ENCODE measurements at places on chromosomes 5 and 9.

DNA sequence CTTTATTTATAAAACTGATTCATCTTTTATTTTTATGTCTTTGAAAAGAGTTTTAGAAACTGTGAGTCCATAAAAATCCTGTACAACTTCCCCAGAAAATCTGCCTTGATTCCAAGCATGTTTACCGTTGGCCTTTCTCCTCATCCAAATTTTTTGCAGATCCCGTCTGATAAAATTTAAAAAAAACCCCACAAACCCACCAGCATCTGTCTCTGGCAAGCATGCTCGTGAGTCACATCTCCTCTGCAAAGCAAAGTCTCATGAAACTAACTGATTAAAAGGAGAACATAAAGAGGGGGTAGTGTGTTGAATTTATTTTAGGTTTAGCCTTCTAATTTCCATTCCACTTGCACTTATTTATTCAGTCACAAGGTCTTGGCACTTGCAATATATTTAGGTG, 109.4 kb downstream of the MAT2B start:
- no peak for DNase-seq

DNA sequence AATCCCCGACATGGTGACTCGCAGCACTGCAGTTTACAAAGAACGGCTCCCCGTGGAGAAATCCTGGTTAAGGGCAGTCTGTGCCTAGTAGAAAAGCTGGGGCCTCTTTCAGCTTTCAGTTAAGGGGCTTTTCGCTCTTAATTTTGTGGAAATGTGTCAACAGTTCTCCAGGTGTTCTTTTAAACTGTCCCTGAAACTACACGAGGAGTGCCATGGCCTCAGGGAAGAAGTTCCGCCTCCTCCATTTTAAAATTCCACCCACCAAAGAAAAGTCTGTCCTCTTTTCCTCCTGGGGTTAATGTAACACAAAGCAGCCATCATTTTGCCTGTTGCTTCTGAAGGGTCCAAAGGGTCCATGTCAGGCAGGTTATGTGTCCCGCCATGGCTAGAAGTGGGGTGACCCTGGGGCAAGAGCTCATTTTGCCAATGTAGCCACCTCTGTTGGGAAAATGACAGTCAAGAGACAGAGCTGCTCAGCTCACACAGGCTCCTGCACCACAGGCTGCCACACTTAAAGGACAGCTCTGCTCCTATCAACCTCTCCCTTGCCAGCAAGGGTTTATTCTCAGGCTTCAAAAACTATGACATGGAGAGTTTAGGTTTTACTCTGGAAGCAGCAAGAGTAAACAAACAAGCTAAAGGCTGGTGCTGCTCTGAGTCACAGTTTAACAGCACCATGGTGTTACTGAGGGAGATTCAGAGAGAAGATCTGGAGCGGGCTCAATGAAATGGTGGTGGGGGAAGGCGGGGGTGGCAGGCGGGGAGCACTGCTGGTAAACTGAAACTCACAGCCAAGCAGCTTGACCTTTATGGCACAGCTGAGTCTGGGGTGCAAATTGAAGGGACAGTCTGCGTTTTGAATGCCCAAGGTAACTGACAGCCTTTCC, 3.2 kb downstream of the WHRN start:
- DNase-seq, result no peak

DNA sequence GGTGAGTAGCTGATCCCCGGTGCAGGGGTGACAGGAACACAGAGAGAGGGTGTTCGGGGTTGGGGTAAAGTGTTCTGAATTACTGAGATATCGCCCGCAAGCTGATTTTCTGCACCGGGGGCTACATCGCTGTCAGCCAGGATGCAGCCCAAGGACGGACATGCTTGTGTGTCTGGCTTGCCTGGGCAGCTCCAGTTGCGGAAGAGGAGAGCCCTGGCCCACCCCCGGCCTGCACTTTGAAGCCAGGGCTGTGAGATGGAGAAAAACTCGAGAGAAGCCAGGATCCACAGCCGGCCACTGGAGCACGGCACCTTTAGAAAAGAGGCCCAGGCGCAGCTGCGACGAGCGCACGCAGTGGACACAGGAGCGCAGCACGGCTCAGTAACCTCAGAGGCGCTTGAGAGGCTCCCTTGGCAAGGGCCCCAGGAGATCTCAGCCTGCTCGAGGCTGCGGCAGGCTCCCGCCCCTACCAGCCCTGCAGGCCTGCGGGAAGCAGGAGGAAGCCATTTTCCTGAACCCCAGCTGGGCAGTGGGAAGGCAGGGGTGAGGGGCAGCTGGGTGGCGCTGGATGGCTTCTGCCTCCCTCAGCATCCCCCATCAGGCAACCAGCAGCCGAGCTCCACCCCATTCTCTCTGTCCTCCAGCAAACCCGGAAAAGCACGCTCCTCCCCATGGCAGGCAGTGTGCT, 59.2 kb downstream of the C9orf50 start:
- no peak for DNase-seq

DNA sequence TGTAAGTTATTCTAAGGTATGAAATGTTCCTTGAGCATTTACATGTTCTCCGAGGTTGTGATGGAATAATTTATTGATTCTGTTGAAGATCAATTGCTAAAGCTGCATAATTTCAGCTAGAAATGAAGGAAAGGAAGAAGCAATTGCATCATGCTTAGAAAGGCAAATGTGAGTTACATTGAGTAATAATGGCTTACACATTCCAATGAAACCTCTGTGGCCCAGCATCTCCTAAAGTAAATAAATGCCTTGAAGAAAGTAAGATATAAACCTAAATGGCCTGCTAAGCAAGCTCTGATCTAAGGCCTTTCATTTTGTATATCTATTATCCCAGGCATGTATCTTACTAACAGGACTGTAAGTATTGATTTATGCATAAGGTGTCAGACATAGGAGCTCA, 677.3 kb upstream of the RGMB start:
- no peak for DNase-seq

DNA sequence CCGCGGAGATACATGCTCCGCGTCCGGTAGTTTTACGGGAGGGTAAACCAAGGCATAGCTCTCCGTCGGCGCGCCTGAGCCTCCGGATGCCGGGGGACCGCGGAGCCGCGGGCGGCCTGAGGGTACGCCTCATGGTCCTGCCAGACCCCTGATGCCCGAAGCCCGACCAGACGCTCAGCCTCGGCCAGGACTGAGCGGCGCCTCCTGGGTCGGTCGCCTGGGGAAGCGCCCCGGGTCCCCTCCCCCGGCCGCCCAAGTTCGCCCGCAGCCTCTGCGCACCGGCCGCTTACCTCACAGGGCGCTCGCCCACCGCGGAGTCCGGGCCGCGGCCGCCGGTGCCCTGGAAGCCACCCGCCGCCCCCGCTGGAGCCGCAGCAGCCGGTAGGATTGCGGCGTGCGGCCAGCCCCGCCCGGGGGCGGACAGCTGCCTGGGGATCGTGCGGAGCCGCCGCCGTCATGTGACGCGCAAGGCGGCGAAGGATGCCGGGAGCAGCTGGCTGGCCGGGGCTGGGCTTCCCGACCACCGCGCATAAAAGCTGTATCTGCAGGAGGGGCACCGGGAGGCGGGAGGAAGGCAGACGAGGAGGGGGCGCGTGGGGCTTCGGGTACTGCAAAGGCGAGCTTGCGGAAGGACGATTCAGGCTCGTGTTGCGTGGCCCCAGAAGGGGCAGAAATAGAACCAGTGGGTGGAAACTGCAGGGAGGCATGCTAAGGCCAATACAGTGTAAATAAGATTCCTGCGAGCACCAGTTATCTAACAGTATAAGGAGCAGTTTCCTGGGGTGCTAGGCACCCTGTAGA, at the start of gene FBXO10:
TSS of gene FBXO10 (minus strand) at position 460 of the 801 bp plus-strand sequence. CDS start 34,612 bp downstream, outside the sequence.
- no peak for DNase-seq

DNA sequence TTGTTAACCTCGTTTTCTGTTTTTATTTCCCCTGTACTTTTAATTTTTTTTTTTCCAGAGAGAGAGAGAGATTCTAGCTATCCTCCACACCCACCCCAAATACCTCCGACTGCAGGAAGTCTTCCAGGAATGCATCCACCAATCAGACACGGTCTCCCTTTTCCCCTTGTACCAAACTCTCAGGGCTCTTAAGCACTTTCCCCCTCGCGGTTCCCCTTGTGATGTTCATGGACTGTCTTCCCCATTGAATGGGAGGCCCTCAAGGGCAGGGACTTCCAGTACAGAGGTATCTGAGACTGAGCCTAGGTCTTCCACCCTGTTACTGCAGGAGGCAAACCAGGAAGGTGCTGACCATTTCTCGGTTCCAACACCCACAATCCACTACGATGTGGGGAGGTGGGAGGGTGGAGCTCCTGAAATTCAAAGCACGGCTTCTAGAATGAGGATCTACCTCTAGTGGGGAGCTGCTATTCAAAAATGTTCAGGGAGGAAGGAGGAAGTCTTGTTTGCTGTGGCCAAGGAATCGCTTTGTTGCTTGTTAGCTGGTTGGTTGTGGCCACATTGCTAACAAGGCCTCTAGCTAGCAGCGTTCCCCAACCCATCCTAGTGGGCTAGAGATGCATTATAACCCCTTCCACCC, 37.5 kb upstream of the PTGS1 start:
- DNase-seq, result peak; percentile 60

GRCh38 chr9:121566481-121567465, 67.1 kb upstream of the GGTA1 start:
- DNase-seq, result no peak

DNA sequence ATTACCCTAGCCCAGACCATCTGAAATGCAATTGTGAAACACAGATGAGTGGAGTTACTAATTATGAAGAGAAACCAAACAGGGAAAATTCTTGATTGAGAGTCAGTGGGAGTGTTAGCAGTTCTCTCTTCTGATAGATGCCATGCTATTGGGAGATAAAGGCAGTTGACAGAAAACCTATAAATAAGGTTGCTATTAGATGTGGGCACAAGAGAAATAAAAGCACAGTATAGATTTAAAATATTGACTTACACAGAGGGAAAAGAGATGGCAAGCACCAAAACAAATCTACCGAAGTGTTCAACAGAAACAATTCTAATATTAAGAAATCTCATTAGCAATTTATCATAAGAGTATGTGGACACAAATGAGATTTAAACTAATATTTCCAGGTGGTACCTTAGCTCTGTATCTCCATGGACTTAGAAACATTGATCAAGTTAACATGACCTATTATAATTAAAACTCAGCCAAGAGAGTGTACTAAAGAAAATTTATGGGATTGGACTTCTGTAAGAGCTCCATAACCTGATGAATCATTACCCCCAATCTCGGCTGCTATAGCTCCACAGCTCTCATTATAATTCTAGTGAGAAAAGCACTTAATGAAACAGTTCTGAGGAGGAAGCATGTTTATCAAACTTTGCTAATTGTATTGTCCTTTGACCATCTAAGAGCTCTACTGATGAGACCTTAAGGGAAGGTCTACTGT, 665.0 kb upstream of the RIOK2 start:
- DNase-seq, result no peak

DNA sequence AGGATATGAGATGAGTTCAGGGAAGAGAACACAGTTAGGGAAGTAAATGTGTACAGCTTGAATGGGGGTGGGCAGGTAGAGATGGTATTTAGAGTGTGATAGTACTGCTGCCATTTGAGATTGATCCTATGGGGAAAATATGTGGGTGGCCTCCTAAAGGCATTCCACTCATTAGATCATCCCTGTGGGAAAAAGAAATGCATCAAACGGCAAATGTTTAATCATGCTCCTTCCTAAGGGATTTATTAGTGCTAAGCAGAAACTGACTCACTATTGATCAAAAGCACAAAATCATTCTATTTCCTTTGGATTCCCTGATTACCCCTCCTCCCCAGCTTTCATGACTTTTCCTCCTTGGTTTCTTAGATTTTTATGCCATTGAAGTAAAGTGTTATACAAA, 36.4 kb upstream of the SMC5 start:
- no peak for DNase-seq

DNA sequence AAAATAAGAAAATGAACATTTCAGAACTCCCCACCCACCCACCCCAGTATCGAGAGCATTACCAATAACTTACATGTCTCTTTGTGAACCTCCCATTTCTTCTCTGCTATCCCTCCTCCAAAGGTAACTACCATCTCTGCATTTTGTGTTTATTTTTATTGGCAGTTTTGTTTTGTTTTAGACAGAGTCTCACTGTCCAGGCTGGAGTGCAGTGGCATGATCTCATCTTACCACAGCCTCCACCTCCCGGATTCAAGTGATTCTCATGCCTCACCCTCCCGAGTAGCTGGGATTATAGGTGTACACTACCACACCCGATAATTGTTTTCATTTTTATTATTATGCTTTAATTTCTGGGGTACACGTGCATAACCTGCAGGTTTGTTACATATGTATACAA, 21.7 kb upstream of the GLIS3 start:
- DNase-seq, result no peak

DNA sequence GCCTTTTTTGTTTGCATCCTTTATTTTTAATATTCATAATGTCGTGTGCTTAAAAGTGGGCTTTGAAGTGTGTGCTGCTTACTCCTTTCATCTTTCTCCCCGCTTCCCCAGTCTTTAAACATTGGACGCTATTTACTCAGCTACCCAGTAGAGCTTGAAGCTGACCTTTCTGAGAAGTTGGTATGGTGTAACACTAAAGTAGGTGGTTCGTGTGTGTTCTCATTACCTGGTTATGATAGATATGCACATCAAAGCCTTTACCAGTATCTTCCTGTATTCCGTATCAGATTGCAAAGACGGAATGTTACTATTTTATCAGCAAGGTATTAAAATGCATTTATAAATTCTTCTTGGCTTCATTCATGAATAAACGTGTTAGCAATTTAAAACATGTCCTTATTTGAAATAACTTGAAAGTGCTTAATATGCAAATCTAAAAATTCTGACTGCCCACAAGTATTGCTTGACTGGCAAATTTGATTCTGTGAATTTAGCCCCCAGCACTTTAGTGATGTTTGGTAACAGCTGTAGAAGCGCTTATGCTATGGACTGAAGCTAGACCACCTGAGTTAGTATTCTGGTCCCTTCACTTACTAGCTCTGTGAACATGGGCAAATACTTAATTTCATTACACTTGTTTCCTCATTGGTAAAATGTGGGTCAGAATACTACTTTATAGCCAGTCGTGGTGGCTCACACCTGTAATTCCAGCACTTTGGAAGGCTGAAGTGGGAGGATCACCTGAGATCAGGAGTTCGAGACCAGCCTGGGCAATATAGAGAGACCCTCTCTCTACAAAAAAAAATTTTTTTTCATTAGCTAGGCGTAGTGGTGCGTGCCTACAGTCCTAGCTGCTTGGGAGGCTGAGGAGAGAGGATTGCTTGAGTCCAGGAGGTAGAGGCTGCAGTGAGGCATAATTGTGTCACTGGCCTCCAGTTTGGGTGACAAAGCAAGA, 1.7 kb downstream of the RRAGA start:
- no peak for DNase-seq

DNA sequence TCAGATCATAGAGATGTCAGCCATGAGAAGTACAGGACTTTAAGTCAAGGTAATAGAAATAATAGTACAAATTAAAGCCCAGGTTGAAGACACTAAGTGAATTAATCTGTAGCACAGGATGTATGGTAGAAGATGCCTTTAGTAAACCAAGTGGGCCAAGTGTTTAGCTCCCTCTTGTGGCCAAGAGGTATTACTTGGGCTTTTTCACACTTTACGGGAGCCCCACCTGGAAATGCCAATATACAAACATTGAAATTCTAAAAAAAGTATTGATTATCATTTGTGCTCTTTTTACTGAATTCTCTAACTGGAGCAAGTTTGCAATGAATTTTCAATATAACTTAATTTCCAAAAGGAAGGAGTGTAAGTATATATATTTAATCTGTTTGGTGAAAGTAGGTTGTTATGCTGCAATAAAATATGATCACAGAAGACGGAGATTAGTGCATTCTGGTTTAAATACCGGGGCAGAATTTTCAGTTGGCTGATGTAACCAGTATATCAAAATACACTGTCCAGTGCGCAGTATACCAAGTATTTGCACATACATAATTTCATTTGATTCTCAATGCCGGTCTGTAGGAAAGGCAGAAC, 84.7 kb downstream of the PARP8 start:
- DNase-seq, result peak; percentile 3
